ENCODE measurements at places on chromosomes 16 and 17.

GRCh38 chr17:77742579-77742978 lies 215.9 kb upstream of the TNRC6C start:
- DNase-seq: no peak

DNA sequence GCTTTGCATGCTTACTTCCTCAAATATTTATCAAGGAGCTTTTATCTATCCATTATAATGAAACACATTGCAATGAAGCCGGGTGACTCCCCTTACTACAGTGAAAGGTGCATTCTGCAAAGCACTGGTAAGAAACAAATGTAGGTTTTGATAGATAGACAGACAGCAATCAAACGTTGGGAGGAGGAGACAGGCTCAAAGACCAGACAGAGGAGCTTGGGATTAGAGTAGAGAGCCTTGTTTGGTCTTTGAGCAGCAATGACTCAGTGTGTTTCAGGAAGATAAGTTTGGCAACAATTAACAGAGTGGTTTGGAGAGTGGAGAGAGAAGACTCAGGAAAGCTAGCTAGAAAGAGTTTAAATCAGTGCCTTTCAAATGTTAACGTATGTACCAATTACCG lies 68.8 kb downstream of the ZNF18 start:
- no peak for DNase-seq

DNA sequence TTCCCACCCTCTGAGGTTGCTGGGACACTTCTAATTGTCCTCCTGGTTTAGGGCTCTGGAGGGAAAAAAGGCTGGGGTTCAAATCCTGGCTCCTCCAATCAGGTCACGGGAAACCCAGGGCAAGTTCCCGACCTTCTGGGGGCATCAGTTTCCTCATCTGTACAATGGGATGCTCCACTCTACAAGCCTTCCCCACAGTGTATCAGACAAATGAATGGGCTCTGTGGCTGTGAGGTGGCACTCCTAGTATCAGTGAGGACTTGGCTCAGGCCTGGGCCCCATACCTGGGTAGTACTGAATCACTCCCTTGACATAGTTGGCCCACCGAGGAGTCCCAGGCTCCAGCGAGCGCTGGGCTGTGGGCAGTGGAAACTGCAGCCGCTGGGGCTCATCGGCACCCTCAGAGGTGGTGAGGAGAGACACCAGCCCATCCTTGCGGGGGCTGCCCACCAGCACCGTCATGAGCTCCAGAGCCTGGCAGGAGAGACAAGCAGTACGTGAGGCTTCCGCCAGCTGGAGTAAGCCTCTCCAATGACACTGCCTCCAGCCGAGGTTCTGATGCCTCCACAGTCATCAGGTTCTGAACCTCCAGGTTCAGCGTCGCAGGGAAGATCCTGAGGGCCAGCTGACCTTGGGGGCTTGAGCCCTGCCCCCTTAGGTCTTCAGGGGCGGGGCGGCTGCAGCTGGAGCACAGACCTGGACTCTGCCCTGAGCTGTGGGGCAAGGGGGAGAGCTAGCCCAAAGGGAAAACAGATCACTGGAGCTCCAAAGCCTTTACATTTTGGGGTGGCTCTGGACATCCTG lies 1.2 kb downstream of the GALK1 start:
- no peak for DNase-seq

DNA sequence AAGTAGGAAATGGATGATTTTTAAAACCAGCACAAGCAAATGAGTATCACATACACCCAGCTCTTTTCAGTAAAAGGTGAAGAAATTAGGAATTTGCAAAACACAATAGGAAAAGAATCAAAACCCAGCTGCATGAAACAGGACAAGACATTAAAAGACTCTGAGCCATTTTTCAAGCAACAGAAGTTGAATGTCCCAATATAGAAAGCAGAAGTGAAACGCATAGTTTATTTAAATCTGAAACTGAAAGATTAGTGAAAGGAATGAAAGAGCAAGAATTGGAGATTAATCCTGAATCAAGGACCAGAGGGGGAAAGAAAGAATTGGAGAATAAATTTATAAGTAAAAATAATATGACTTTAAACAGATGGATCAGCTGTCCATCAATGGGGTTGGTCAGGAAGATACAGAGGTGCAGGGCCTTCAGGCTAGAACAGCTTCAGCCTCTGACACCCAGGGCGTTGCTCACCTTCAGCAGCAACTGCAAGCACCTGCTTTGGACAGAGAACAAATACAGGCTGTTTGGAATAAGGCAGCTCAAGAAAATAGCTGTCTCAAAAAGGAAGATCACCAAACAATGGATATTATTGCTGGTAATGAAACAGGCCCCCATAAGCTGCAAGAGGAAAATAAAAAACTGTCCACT lies 3.9 kb upstream of the ARHGAP17 start:
- no peak for DNase-seq

DNA sequence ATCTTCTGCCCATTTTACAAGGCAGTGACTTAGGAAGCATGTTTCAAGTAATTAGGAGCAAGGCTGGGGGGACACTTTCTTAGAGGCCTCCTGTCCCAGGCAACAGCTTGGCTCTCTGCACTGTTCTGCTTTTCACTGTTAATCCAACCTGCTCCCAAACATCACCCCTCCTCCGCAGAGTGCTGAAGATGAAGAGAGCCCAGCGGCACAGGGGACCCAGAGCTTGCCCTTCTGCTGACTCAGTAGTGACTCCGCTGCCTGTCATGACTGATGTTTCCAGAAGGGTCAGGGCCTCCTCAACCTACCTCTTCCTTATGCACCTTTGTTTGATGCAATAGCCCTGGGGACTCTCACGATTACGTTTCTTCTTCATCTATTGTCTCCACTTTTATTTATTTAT lies 38.9 kb upstream of the NDRG4 start:
- no peak for DNase-seq

DNA sequence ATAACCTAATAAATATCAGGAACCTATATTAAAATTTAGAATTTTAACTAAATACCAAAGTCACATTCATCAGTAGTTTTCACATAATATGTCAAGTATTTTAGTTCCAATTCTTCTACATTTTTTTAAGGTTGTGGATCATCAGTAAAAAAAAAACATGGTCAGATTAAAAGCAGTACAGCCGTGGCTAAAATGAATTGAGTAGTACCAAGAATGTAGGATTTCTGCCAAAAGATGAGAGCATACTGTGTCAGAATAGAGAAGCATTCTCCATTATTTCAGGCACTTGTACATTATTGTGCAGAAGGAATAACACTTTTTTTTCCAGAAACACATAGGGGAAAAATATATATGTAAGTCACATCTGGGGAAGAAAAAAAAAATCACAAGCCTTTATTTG lies 1176.1 kb downstream of the CDH11 start:
- no peak for DNase-seq

GRCh38 chr16:75198135-75198600 lies 8.8 kb downstream of the CTRB2 start:
- DNase-seq: no peak

DNA sequence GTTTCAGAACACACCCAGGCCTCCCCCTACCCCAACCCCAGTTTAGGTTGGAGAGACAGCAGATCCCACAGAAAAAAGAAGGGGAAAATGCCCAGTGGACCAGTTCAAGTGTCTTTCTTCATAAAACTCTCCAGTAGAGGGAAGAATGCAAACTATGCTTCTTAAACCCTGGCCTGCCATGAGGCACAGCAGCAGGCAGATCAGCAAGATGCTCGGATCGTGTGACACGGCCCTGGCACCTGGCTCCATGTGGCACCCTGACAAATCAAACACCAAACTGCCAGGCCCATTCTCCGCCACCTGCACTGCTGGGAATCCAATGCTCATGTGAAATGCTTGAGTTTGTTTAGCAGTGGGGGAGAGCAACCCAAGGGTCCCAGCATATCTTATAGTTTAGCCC lies 166.8 kb downstream of the SOX9 start:
- no peak for DNase-seq

- DNase-seq: no peak
Measured at GRCh38 chr16:1978476-1979120, 2.7 kb downstream of the NOXO1 start.

GRCh38 chr16:87135246-87136030 lies 181.8 kb downstream of the C16orf95 start:
- no peak for DNase-seq

DNA sequence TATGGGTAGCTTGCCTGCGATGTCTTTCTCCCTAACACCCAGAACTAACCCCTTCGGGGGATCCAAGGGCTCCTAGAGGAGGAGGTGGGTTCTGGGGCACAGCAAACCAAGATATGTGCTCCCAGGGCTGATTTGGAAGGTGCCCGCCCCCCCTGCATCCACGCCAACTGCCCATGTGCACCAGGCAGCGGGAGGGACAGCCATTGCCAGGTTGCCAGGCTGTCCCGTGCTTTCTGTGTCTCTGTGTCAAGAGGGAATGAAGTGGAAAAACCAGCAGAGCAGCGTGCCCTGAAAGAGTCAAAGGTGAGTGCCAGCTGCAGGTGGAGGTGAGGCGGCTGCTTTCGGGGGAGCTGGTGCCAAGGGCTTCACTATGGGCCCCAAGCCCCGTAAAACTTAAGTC lies 6.4 kb downstream of the TEKT5 start:
- no peak for DNase-seq

- DNase-seq: no peak
Measured at GRCh38 chr16:66353055-66353454, 13.4 kb upstream of the CDH5 start.

DNA sequence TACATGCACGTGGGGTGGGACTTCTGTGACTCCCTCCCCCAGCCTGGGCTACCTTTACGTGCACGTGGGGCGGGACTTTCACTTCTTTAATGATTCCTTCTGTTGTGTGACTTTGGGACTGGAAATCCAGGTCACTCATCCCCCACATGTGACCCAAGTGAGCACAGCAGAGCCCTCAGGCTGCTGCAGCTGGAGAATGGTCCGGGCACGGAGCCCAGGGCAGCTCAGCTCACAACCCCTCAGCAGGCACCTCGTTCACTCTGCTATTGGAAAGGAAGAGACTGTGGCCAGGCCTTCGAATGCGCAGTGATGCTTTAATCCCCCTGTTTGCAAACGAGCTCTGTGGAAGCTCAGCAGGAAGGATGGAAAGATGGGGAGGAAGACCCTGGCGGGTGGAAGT lies 14.7 kb downstream of the DBNDD1 start:
- DNase-seq: no peak

DNA sequence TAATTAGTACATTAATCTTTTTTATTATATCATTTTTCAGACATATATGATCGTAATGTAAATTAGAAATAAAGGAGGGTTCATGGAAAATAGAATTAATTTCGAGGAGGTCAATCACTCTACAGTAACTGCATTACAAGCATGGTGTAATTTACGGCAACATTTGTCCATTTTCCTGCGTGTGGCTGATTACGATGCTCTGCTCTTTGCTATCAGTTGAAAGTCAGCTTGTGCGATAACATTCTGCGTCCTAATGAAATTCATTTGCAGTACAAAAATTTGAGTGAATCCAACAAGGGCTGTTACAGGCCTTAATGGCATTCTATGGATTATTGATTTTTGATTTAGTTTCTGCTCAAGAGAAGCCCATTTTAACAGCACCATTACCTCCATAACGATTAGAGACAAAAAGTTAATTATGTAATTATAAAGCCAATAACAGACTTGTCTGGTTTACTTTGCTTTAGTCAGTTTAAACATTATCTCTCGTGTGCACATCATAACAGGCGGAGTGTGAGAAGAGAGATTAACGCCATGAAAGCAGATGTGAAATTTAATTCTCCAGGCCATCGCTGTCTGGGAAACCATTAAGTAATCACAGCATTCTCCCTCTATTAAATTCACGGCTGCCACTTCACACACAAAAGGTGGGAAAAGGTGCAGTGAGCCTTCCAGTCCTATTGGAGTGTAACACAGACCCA lies 256.4 kb upstream of the IRX3 start:
- no peak for DNase-seq

DNA sequence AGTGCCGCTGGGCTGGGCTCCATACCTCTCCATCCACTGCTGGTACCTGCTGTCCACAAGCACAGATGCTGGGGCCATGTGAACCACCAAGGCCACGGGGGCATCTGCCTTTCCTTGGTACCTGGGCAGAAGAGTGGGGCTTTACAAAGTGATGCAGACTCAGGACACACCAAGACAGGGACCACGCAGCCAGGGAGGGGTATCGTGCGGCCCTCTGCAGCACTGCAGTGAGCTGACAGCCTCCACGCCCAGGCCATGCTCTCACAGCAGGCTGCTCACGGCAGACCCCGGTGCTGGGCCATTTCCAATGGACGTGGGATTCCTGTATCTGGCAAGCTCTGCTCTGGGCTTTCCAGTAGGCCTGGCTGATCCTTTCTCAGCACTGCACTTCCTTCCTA lies 14.4 kb downstream of the ELAC2 start:
- no peak for DNase-seq

GRCh38 chr17:52824542-52824941 lies 666.0 kb upstream of the CA10 start:
- no peak for DNase-seq

DNA sequence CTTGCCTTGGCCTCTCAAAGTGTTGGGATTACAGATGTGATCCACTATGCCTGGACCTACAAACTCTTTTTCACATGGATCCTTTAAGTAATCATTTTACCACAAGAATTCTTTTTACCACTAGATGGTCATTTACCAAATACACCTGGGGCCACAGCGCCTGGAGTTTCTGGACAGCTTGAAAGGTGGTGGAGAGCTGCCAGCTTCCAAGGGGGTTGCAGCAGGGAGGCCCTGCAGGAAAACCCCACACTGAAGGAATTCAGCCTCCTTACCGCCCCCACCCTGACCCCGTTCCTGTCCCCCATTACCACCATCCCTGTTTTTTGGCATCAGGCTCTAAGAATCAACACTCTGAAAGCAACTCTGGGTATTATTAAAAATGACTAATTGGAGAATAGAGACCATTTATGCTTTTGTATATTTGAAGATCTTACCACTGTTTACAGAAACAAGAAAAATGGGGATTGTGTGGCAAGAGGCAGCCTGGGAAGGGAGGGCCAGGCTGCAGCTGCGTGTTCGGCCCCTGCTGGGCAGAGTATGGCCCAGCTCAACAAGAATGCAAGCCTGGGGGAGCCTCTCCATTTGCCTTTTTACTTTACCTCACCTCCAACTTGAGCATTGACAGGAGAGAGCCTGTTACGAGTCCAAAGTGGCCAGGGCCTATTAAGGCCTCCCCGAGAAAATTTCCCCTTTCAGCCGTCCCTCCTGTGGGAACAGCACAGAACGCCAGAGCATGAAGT lies 209.9 kb downstream of the ZFHX3 start:
- DNase-seq: no peak

DNA sequence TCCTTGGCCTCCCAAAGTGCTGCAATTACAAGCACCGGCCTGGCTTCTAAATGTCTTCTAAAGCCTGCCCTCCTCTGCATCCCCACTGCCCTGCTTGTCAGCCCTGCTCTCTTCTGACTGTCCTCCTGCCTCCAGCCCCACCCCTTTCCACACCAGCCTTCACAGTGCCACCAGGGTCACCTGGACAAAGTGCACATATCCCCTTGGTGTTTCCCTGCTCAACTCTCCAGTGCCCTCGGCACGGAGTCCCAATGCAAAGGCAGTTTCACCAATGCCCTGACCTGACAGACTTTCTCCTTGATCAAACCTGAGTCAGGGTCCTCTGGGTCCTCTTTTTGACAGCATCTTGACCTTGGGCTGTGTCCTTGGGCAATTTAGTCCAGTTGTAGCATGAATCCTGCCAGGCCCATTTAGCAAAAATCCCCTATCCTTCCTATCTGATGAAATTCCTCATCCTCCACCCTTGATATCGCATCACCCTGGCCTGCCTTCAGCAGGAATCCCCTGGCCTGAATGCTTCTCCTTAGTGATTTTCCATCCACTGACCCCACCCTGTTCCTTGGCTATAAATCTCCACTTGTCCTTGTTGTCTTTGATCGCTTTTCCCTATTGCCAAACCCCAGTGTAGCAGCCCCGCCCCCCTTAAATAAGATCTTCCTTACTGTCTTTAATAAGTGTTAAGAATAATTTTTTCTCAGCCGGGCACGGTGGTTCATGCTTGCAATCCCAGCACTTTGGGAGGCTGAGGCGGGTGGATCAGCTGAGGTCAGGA lies 42.7 kb upstream of the ETV4 start:
- DNase-seq: no peak

GRCh38 chr16:88375996-88376834 lies 6.5 kb upstream of the ZNF469 start:
- DNase-seq: no peak
